EL (cell line): ENCODE measurements at places on chromosomes 4 and X.

DNA sequence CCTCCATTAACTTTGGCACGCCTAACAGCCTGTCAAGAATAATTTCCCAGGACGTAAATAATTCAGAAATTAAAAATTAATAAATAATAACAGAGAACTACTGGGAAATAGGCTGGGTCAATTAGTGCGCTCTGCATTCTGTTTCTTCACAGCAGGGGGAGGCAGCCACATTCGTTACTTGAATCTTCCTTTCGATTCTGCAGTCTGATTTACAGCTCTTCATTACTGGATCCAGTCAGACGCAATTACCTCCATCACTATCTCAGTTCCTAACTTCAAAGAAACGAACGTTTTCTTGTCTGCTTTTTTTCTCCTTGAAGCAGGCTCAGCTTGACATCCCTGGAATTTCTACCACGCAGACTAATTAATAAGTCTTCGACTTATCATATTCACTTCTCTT is 9.0 kb upstream of the RPL34 start:
- peak; percentile 23 for DNase-seq

GRCh38 chr4:142585411-142585810 is 260.7 kb downstream of the INPP4B start:
- no peak for DNase-seq

DNA sequence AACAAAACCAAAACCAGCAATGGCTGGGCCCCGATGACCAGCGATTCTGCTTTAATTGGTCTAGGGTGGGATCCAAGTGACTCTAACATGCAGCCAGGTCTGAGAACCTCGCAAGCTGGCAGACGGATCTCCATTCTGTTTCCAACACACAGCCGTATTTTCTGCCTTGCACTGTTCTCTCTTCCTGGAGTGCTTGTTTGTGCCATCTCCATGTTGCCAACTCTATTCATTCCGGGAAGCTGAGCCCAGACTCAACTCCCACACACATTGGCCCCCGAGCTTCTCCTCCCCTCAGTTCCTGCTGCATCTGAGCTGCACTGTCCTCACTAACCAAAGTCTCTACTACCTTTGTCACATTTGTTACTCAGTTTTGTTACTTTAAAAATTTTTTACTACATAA is 35.6 kb downstream of the GEMIN8 start:
- DNase-seq, result no peak

DNA sequence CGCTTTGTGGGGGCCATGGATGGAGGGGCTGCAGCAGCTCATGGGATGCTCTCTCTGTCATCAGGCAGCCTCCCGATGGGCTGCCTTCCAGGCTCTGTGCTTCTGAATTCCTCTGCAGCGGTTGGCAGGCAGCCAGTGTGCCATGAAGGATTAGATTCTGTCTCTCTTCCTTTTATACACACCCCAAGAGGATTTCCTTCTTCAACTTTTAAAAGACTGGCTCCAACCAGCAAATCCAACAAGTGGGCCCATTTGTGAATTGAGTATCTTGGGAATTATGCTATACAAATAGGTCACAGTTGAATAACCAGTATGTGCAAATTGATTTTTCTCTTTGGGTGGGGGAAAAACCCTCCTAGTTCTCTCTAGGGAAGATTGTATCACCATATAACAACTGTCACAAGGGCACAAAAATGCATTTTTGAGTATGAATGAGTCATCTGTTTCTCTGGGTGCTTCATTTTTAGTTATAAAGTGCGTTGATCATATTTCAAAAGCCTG is 96.8 kb upstream of the FAT1 start:
- DNase-seq, result peak; percentile 62

DNA sequence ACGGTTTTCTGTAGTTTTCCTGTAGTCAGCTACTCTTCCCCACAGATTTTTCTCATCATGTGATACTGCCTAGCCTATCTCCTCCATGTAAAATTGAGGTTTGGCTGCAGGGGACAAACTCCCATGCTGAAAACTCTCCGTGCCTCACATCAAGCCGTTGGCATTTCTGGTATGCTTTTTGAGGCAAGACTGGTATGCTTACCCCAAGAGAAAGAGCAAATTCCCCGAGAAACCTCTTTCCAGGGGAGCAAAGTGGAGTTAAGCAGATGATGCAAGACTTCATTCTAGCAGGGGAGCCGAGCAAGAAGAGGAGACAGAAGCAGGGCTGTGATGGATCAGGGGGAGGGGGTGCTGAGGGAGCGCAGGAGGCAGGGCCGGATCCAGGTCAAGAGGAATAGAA is 4.8 kb downstream of the SOWAHD start:
- peak; percentile 92 for DNase-seq

DNA sequence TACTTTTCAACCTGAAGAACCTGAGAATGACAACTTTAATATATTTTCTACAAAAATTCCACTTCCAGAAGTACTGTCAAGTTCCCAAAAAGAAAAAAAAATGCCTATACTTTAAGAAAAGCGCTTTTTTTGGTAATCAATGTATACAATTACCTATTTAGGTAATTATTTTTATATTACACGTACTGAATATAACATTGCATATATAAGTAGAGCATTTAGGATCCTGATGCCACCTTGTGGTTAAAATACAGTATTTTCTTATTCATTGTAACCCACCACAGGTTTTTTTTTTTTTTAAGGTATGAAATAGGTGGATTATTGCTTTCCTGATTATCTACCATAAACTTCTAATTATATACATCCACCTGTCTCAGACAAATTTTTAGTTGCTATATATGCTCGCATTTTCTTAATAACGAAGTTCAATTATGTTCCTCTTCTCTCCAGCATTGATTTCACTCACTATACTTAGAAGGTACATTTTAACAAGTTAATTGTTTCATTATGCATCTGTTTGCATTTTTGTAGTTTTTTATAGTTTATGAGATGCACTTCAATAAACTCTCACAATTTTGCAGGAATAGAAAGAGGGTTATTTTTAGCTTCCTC is 5.2 kb downstream of the MAP9 start:
- DNase-seq, result no peak

GRCh38 chr4:453267-453666 is 45.7 kb downstream of the ZNF721 start:
- DNase-seq, result no peak

- DNase-seq, result peak; percentile 9
These were observed 4.1 kb downstream of the RHOXF1 start for GRCh38 chrX:120111611-120112010.

GRCh38 chr4:125169192-125169591 is 145.6 kb upstream of the FAT4 start:
- no peak for DNase-seq

- DNase-seq, result no peak
These were observed 12.0 kb downstream of the DHRSX start for GRCh38 chrX:2488621-2489285.

DNA sequence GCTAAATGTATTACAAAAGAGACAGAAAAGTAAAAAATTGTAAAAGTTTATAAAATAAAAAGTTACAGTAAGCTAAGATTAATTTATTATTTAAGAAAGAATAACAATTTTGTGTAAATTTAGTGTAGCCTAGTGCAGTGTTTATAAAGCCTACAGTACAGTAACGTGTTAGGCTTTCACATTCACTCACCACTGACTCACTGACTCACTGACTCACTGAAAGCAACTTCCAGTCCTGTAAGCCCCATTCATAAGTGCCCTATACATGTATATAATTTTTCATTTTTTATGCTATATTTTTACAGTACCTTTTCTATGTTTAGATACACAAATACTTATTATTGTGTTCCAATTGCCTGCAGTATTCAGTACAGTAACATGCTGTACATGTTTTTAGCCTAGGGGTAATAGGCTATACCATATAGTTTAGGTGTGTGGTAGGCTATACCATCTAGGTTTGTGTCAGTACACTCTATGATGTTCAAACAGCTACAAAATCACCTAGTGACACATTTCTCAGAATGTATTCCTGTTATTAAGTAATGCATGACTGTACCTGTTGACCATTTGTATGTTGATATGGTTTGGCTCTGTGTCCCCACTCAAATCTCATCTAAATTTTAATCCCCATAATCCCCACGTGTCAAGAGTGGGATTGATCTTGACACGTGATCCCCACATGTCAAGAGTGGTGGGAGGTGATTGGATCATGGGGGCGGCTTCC is 57.9 kb downstream of the CFAP299 start:
- peak; percentile 75 for DNase-seq

DNA sequence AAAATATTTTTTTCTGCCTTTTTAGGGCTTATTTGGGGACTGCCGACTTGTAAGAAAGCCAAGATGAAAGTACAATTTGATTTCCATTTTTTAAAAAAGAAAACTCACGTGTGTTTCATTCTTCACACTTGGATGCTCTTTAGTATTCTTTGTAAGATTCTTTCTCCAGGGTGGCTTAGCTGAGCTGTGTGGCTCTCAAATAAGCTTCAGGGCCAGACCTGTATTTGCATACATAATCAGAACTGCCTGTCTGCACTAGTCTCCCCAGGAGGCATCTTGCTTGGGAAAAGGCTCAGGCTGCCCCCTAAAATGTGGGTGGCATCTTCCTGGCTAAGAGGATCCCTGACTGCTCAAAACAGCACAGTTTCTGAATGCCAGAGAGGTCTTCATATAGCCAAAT is 498.4 kb downstream of the MID1IP1 start:
- DNase-seq, result no peak

- DNase-seq, result no peak
These were observed 13.2 kb upstream of the S100P start for GRCh38 chr4:6680372-6681034.

GRCh38 chr4:25172961-25173915 is 13.0 kb upstream of the SEPSECS start:
- peak; percentile 98 for DNase-seq
